ENCODE measurements at places on chromosomes 3 and 15.
A peak's percentile ranks its signal among the peaks of the same experiment; 100 is the strongest.

GRCh38 chr15:34986326-34986725 is 1.8 kb downstream of the ZNF770 start:
- no peak for DNase-seq

DNA sequence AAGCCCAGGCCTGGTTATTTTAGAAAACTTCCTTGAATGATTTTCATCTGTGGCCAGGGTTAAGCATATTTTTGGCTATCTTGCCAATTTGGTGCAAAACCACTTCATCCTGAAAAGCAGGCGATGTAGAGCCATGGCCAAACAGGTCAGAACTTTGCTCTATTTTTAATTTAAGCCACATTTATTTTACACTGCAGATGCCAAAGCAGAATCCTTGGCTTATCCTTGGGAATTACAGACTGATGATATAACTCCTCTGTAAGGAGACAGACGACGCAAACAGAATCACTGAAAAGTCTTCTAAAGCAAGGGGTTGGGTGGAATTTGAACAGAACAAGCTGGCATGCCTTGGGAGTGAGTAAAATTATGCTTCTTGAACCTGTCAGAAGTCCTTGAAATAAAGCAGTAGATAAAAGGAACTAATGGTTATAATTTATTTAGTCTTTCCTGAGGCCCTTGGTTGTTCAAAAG is 121.9 kb downstream of the CHST2 start:
- DNase-seq, result no peak

DNA sequence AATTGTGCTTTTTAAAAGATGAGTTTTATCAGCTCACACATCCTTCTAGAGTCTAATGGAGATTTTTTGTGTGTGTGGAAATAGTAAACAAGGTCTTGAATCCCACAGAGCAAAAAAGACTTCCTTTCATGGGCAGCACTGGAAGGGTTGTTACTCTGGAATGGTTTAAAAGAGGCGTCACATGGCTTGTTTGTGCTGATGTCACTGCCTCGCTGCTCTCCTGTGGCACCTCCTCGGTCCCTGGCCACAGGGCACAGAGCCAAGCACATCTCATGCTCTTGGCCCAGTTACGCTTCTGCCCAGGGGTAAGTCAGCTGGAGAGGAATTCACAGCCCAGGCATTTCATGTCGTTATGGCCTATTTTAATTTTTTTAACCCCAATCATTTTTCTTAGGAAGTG is 53.2 kb downstream of the PGPEP1L start:
- peak; percentile 14 for DNase-seq

DNA sequence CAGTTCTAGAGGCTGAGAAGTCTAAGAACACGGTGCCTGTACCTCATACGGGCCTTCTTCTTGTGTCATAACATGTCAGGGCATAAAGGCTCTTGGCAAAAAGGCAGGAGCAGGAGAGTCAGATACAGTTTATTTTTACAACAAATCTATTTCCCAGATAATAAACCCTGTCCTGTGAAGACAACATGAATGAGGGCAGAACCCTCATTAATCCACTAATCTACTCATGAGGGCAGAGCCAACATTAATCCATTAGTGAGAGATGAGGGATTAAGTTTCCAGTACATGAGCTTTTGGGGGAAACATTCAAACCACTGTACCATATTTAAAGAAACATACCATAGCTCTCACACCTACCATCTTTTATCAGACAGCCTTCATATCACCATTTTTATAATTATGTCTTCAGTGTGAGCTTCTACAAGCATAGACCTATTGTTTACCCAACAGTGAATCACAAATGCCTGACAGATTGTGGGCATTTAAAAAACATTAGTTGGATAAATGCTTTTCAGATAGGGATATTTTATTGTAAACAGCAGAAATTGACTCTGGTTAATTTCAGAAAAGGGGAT is 645.8 kb downstream of the GRM7 start:
- DNase-seq, result peak; percentile 18

GRCh38 chr15:84785053-84785452 is 32.1 kb upstream of the ALPK3 start:
- no peak for DNase-seq

GRCh38 chr3:43019006-43019809 is 40.1 kb downstream of the GASK1A start:
- no peak for DNase-seq

- peak; percentile 34 for DNase-seq
Observed at GRCh38 chr15:64503640-64504039, 43.3 kb downstream of the ZNF609 start.

GRCh38 chr3:195260280-195260905 is 10.6 kb downstream of the XXYLT1 start:
- DNase-seq, result peak; percentile 55

DNA sequence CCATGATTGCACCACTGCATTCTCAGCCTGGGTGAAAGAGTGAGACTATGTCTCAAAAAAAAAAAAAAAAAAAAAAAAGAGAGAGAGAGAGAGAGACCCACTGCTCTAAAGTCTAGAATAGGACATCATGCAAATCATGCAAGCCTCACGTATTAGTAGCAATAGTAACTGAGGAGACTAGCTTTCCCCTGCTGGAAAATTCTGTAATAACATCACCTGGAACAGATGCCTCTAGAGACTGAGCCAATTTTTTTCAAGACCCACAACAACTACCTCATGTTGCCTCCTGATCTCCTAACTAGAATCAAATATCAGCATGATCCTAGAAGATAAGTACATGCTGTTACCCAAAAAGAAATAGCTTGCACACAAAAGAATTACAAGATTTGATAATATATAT is 461.9 kb downstream of the AGBL1 start:
- no peak for DNase-seq

DNA sequence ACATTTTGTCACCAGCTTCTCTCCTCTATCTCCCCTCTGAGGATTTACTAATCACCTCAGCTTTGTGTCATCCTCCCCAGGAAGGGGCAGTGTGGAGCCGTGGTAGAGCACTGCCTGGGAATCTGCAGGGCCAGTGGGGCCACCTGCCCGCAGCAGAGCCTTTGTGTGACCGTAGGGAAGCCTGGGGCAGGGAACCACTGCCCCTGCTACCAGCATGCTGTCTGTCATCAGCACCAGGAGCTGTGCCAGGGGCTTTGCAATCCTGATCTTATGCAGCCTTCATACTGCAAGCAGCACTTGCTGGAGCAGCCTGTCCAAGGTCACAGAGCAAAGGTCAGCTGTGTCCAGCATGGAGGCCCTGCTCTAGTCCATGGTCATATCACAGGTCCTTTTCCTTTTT is 170.2 kb upstream of the IL12A start:
- DNase-seq, result no peak

- peak; percentile 66 for DNase-seq
Observed at GRCh38 chr3:126287536-126288241, 69.5 kb downstream of the KLF15 start.

- no peak for DNase-seq
Observed at GRCh38 chr3:14802381-14802731, 16.4 kb upstream of the FGD5 start.

GRCh38 chr3:119589102-119589773 is 8.4 kb upstream of the PLA1A start:
- no peak for DNase-seq

DNA sequence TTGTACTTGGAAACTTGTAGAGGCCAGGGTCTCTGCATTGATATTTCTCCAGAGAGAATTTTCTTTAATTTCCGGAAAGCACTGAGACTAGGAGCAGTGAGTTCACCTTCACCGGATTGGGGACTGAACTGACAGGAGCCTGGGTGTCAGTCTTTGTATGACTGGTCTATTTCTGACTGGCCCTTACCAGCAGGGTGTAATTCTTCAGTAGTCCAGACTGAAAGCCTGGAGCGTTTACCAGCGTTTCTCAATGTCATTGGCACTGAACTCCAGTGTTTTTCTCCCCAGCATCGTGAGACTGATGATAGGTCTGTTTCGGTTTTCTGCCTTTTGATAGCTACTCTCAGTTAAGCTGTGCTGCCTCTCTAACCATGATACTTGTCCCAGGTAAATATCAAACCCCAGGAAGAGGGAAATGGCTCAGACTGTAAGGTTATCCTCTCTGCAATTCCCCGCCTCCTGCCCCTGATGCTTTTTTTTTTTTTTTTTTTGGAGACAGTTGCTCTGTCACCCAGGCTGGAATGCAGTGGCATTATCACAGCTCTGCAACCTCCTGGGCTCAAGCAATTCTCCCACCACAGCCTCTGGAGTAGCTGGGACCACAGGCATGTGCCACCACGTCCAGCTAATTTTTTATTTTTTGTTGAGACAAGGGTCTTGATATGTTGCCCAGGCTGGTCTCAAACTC is 103.6 kb downstream of the CACNA2D3 start:
- no peak for DNase-seq

DNA sequence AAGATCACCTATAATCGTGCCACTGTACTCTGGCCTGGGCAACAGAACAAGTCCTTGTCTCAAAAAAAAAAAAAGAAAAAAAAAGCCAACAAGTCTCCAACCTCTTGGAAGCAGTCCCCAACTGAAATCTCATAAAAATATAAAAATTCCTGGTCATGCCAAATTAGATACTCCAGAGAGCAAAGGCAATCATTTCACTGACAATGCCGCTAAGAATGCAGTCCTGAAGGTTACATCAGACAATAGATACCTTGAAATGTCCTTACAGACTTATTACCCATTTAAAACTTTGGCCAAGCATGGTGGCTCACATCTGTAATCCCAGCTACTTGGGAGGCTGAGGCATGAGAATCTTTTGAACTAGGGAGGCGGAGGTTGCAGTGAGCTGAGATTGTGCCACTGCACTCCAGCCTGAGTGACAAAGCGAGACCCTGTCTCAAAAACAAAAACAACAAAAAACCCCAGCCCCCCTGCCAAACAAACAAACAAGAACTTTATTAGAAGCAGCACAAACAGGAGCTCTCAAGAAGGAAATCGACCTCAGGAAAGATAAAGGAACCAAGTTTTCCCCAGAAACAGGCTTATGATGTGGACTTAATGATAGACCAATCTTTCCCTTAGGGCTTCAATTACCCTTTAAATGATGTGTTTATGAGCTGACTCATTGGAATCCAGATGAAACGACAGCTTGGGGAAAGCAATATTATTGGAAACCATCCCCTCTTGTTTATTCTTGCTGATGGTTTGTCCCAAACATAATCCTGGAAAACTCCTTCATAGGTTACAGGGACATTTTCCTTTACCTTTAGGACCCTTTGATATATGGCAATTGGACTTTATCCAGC is 53.1 kb upstream of the XCR1 start:
- DNase-seq, result no peak

DNA sequence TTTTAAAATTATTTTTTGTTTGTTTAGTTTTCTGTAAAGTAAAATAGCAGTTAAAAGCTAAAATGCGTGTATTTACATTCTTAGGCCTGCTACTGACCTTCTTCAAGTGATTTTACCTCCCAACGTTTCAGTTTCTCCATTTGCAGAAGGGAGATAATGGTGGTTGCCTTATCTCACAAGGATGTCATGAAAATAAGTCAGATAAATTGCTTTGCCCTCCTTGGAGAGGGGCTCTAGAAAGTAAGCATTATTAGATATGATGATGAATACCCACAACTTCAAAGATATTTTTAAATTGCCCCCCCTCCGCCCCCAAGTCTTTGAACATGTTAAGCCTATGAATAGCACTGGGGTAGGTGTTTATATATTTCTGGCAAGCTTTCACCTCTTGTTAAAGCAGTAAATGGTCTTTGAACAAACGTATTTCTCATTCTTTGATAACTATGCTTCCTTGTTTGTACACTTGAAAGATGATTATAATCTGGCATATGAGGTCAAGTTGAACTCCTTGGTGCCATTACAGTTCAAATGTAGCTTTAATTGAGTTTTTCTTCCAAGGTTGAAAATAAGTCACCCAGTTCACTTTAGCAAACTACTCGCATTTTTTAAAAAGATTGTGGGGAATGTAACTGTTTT is 6.4 kb downstream of the TERC start:
- no peak for DNase-seq

DNA sequence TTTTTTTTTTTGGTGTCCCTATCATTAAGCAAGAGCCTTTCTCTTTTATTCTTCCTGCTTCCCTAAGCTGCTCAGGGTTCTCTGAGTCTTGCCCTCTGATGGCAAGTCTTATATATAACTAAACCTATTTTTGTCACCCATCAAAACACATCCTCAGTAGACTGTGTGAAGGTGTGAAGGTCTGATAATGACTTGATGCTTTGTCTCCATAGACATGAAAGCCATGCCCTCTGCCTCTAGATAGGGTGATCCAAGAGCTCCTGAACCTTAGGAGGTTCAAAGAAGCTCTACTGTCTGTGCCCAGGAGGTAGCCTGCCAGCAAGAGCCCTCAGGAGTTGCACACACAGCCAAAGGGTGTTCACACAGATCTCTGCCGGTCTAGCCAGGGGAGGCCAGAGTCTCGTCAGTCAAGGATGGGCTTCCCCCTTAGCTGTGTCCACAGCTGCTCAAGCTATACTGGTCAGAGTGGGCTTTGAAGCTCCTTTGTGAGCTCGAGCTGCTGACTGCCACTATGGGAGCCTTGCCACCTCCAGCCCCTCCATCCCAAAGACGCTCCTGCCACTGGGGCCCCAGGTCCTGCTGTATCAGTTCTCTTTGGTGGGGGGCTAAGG is 13.1 kb upstream of the SNX22 start:
- no peak for DNase-seq

DNA sequence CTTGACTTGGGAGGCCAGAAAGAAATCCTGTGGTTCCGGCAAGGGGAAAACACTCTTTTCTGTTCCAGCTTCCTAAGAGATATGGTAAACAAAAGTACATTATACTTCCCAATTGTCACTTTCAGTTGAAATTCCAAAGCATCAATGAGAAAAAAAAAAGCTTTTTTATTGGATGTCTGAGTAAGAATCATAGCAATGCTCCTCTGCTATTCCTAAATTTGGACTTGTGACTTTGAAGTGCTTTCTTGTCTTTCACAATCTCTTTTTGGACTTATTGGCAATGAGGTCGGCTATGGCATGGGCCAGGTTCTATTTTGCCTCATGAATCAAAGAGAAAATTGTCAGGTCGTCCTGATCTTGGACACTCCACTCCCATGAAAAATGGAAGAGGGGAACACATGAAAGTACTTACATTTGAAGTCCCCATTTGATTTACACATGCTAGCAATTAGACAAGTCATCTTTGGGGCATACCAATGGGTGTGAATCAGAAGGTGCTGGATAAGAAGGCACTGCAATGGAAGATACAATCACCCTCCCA is 170.5 kb downstream of the GREM1 start:
- no peak for DNase-seq
